H9 (cell line): ENCODE measurements at places on chromosomes 6 and 20. TPM values are rescaled to one million over a fixed set of nuclear protein-coding genes. Genes with fewer than 3 reads are reported as not detected.

The IDH3B gene
- 114 and 122 TPM in 2 replicates for total RNA-seq

The DAAM2 gene
- total RNA-seq = 1.0 and 1.1 TPM in 2 replicates

The HRH3 gene
- 1.8 and 1.9 TPM in 2 replicates for total RNA-seq

The TP53INP2 gene
- total RNA-seq = 8.0 TPM in 2 replicates

The FAM209A gene
- total RNA-seq = 0.24 TPM in 1 of 2 replicates, not detected in the other

The CLVS2 gene
- total RNA-seq = 0.15 and 0.26 TPM in 2 replicates

The CENPQ gene
- total RNA-seq = 14.5 and 15.5 TPM in 2 replicates

The CFAP61 gene
- total RNA-seq = 0.44 TPM in 1 of 2 replicates, not detected in the other

The SMLR1 gene
- total RNA-seq = not detected in 2 replicates

DNA sequence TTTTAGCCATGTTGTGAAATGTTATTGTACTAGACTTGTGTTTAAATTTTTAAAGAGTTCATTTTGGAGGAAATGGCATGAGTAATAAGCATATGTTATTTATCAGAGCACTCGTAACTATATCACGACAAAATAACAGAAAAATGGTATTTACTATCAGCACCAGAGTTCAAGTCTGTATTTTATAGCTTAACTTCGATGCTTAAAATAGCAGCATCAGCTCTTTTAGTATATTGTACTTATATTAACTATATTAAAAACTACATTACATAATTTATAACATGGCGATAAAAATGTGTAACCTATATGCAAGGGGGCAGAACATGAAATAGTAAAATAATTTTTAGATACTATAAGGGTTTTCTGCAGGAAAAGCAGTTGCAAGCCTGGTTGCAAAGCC is 52.9 kb downstream of the ABRACL start:
- no peak for DNase-seq

DNA sequence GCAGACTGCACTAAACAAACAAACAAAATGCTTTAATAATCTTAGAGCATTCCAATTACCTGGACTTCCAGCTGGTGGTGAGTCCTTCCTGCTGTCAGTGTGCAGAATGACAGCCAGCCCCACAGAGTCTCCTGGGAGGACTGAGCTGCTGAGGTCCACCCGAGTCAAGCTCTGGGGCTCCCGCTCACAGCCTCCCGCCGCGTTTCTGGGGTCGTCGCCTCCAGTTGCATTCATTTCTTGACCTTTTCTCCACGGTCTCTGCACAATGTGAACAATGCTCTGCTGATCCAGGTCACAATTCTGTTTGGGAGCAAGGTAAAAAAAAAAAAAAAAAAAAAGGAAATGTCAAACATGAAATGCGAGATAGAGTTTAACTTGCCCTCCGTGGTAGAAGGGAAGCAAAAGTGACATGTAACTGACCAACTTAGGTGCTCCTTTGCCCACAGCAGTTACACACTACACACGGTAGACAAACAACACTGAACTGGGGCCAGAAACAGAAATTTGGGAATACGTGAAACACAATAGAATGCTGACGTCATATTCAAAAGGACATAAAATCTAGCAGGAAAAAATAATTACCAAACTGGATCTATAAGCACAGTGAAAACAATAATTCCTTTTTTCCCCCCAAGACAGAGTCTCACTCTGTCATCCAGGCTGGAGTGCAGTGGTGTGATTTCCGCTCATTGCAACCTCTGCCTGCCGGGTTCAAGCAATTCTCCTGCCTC is 464.9 kb downstream of the PRKN start:
- DNase-seq = no peak

GRCh38 chr20:11895861-11896387 is 21.8 kb upstream of the BTBD3 start:
- DNase-seq = no peak

- no peak for DNase-seq
Observed at GRCh38 chr20:17698384-17698783, 1.4 kb upstream of the BANF2 start.

DNA sequence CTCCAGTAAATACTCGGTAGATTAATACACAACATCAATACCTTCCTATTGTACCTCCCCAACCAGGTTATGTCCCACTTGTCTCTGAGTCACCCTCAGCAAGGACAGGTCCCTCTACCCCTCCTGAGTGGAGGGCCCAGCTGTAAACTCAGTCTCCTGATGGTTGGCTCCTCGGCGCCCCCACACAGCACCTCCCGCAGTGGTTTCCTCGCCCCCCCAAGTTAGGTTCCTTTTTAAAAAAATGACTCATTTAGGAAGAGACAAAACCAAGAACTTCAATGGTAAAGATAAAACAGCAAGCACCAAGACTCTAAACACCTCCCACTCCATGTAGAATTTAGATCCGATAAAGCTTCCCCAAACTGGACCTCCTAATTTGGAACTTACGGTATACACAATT is 83.5 kb downstream of the TRERF1 start:
- no peak for DNase-seq

- DNase-seq = no peak
Observed at GRCh38 chr6:40408786-40409542, 178.2 kb downstream of the LRFN2 start.

DNA sequence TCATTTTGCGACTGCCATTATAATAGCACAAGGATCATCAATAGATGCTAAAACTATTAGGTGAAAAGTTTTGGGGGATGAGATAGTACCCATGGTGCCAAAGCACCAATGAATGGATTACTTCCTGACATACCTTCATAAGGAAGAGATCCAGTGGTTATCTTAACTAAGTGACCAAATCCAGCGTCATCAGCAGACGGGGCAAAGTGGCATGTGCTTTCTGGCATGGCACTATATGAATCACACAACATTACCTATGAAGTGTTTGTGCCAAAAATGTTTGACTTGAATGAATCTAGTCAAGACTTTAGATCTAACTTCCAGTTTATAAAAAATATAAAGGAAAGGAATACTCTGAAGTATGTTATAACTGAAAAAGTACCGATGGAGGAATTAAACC is 10.8 kb downstream of the TRIM26 start:
- DNase-seq = no peak

DNA sequence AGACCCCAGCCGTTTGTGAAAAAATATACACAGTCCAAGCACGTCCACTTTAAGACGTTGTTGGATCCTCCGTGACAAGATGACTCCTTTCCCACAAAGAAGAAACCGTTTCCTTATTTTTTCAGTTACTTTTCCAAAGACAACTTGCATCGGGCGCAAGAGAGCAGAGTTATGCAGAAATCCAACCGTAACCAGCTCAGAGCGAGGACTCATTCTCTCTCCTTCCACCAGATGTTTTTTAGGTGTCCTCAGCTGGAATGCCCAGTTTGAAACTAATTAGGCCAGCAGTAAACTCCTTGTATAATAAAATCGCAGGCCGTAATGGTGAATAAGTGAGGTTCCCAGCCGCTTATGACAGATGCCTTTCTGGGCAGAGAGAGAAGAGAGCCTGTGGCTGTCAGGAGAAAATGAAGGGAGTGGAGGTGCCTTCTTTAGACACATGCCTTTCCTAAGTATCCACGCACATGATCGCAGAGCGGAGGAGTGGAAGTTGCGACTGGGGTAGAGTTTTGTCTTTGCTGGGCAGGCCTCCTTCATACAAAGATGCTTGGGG is 2.8 kb downstream of the EYA2 start:
- DNase-seq = no peak

GRCh38 chr20:18321316-18321715 is 33.0 kb downstream of the ZNF133 start:
- DNase-seq = no peak

DNA sequence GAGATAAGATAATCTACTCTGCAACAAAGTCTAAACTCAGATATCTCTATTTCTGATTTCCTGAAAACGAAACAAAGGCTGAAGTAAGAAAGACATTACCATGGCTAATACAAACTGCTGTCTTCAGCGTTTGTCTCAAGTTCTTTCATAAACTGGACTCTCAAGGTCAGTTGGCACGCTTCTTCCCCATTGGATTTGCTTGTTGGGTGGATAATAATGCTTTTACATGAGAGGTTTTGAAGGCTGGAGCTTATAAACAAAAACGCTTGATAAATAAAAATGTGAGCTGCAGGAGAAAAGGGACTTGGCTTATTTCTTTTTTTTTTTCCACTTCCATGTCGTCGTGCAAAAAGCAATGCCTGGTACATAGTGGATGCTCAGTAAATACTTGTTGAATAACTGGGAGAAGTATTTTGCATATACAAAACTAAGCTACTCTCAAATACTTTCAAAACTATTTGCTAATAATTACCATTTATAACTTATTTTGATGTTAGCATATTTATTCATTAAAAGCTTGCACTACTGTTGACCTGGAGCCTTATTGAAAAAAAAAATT is 65.7 kb upstream of the EEF1A1 start:
- no peak for DNase-seq

DNA sequence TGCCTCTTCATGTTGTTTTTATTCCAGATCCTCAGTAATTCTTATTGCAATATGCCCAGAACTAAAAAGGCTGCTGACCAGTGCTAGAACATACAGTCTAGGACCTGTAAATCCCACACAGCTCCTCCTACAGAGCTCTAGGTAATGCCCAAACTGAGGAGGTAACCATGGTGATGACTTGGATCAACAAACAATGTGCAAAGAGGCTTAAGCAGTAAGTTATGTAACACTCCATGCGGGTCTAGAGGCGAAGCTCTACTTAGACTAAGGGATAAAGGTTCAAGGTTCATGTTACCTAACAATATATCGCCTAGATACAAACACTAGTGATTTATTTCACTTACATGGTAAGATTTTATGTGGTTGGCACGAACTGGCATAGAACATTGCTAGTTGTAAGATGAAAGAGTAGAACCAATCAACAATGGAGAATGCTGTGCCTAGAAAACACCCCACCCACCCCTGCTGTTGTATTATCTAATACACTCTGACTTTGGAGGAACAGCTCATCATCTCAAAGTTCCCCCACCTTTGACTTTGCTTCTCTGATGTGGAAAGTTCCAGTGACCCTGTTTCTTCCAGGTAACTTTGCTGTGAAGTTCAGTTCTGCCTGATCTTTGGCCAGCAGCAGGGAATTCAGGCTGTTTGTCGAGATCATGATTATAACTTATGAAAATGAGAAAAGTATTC is 242.4 kb downstream of the ALDH8A1 start:
- peak; percentile 35 for DNase-seq

DNA sequence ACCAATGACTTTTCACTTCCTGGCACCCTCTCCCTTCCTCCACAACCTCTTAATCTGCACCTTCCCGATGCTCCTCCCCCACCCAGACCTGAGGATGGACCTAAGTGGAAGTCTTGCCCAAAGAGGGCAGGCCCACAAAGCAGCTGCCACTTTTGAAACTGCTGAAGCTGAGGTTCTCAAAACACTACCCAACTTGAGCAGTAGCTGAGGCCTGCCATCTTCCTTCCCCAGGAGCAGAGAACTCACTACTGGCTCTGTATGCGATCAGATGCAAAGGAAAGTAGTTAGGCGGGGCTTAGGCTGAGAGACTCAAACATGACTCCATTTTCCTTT is 1.5 kb downstream of the HM13 start:
- DNase-seq = no peak

DNA sequence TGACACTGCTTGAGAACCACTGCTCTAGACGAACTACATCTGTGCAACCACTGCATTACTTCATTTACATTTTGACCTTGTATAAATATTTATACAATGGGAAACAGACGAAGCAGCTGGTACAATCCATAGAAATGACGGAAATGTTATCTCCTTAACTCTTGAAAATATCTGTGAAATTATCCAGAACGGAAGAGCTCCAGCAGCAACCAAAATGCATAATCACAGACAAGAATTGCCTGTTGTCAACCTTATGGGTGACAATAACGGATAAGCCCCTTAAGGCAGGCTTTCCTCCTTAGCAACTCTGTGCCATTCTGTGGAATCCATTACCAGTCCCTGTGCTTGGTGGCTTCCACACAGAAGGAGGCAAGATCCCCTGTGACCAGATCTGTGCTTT is 115.4 kb downstream of the DTNBP1 start:
- DNase-seq = no peak

DNA sequence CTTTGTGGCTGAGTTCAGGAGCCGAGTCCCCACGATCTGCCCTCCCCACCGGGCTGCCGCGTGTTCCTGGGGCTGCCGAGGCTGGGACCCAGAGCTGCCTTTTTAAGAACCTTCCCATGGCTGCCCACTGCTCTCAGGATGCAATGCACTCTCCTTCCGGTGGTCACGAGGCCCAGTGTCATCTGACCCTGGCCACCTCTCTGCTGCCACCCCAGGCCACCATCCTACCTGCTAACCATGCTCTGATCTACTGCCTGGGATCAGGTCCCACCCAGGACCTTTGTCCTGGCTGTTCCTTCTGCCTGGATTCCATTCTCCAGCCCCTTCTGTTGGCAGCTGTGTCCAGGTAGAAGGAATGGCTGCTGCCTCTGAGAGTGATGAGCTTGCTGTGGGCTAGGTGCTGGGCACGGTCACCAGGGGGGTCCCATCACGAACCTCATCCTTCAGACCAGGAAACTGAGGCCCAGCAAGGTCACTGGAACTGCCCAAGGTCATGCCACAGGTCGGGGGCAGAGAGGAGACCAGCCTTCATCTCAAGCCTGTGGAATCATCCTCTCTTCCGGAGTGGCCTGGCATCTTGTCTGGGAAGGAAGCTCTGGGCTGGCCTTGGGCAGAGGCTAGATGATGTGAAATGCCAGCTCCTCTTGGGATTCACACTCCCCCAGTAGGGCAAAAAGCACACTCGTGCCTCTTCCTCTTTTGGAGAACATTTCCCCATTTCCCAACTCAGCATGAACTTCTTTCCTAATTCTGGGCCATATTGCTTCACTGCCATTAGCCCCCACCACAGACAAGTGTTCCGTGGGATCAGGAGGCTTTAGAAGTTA is 20.5 kb downstream of the PCK1 start:
- DNase-seq = no peak

GRCh38 chr20:4813863-4814695 is 92.4 kb downstream of the PRND start:
- DNase-seq = no peak
